Sigmoid colon (tissue), 7 donors: ENCODE measurements at places on chromosomes 13 and 19. TPM values are rescaled to one million over a fixed set of nuclear protein-coding genes. Genes with fewer than 3 reads are reported as not detected.

DNA sequence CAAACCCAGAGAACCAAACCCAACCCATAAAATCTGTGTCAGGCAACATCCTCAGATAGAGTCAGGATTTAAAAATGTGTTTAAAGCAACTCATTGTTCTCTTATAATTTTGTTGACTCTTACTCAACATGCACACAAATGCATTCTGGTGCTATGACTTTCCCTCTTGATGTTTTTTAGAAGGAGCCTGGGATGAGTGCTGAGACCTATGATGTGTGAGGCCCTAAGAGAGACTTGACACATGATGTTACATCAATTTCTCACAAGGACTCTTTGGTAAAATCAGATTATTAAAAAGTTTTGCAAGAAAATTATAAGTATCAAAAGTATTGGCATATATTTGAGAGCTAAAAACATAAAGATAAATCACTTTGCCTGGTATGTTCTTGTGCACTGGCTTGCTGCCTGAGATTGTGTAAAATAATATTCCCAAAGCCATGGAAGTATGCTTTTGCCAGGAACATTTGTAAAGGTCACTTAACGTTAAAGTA lies 173.9 kb downstream of the DCLK1 start:
- no peaks in the 10 kb centered on the region for H3K27me3 ChIP-seq
- no peak for DNase-seq
- no peak overlapping the region for H3K4me3 ChIP-seq
- H3K4me1 ChIP-seq = no peaks in the 10 kb centered on the region
- peak overlapping the region; percentile 64 for H3K27ac ChIP-seq
- H3K36me3 ChIP-seq = no peaks in the 10 kb centered on the region

GRCh38 chr19:5251096-5252065 lies 89.2 kb downstream of the PTPRS start:
- no peak overlapping the region for H3K27ac ChIP-seq
- H3K4me1 ChIP-seq = no peaks in the 10 kb centered on the region
- no peak overlapping the region for H3K4me3 ChIP-seq
- no peak for DNase-seq
- no peaks in the 10 kb centered on the region for H3K27me3 ChIP-seq

GRCh38 chr13:44730851-44731250 lies 154.7 kb upstream of the TSC22D1 start:
- no peaks in the 10 kb centered on the region for H3K4me1 ChIP-seq
- no peak overlapping the region for H3K27ac ChIP-seq
- no peak overlapping the region for H3K4me3 ChIP-seq
- H3K27me3 ChIP-seq = no peaks in the 10 kb centered on the region

GRCh38 chr13:42279080-42279479 lies 7.1 kb downstream of the AKAP11 start:
- no peaks in the 10 kb centered on the region for H3K27me3 ChIP-seq
- no peaks in the 10 kb centered on the region for H3K36me3 ChIP-seq
- no peak for DNase-seq
- peak overlapping the region; percentile 65 for H3K27ac ChIP-seq
- no peak overlapping the region for H3K4me3 ChIP-seq
- no peaks in the 10 kb centered on the region for H3K4me1 ChIP-seq

GRCh38 chr19:33256261-33256660 lies 30.6 kb upstream of the SLC7A10 start:
- peaks cover 26% of the 10 kb centered on the region for H3K27me3 ChIP-seq
- no peak overlapping the region for H3K4me3 ChIP-seq
- no peak for DNase-seq
- no peaks in the 10 kb centered on the region for H3K4me1 ChIP-seq
- no peak overlapping the region for H3K27ac ChIP-seq
- H3K36me3 ChIP-seq = no peaks in the 10 kb centered on the region

- no peak for DNase-seq
- H3K27me3 ChIP-seq = peaks cover 8% of the 10 kb centered on the region
- no peak overlapping the region for H3K4me3 ChIP-seq
- H3K36me3 ChIP-seq = no peaks in the 10 kb centered on the region
- H3K27ac ChIP-seq = no peak overlapping the region
Observed at GRCh38 chr19:51508059-51508733, 6.6 kb upstream of the SIGLEC12 start.

DNA sequence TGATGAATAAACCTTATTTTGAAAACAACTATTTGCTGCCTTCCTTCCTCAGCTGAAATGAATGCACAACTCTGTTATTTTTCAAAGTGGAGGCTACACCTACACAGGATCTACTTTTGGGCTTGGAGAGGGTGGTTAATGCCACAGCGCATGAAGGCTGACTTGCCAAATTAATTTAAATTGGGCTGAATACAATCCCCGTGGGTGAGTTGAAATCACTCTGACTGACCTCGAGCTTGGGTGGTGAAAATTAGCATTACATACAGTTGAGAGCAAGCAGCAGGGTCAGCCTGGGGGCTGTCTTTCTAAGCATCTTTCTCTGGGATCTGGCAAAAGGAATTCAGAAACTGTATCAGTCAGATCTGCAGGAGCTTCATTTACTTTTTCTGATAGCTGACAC lies 38.5 kb downstream of the TPT1 start:
- H3K36me3 ChIP-seq = no peaks in the 10 kb centered on the region
- H3K4me1 ChIP-seq = no peaks in the 10 kb centered on the region
- H3K4me3 ChIP-seq = no peak overlapping the region
- no peak for DNase-seq
- H3K27me3 ChIP-seq = no peaks in the 10 kb centered on the region

DNA sequence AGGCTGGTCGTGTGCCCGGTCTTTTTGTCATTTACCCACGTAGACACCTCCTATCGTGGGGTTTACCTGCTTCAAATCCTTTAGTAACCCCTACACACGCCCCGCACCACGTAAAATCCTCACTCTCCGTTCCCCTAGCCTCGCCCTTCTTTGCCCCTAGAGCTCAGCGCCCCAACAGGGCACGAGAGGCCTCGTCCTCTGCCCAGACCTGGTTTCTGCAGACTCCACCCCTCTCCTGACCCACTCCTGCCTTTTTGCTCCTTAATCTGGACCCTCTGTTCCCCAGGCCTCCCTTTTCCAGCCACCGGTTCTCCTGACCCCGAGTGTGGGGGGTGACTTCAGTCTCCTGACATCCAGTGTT lies 412 bp downstream of the ZNF528 start:
- H3K36me3 ChIP-seq = peaks cover 19% of the 10 kb centered on the region
- H3K4me3 ChIP-seq = peak overlapping the region; percentile 67
- no peaks in the 10 kb centered on the region for H3K27me3 ChIP-seq
- peaks cover 17% of the 10 kb centered on the region for H3K4me1 ChIP-seq
- H3K27ac ChIP-seq = peak overlapping the region; percentile 81
- no peak for DNase-seq

The DACT3 gene
- 53.8 TPM for total RNA-seq

- no peak for DNase-seq
- no peaks in the 10 kb centered on the region for H3K36me3 ChIP-seq
- no peak within 1 kb of the TSS for H3K4me3 ChIP-seq
Observed at GRCh38 chr19:5839065-5840017, at the start of gene FUT6. Gene FUT6, minus strand, starts transcription at chr19:5839702. Its CDS starts 7,135 bp downstream, at chr19:5832567.

The KANK3 gene
- 8.9 TPM for total RNA-seq

DNA sequence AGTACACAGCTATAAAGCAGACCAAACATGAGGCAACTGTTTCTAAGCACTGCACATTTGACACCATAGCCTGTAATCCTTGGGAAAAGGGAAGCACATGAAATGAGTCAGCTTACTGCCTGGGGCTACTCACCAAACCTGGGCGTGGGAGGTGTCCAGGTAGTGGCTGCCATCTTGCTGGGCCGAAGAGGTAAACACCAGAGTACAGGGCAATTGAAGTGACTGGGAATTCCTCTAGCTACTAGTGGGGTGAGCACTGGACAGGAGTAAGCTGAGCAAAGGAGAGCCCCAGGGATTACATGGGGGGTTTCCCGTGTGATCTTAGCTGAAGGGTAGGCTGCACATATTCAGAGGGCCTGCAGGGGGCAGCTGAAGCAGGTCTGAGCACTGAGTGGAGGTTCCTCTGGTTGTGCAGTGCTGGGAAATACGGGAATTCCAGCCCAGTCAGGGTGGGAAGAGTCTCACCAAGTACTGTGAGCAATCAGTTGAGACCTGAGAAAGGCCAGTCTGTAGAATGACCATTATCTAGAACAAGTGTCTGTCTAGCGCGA lies 140.5 kb downstream of the SLC7A1 start:
- no peak overlapping the region for H3K4me3 ChIP-seq
- no peaks in the 10 kb centered on the region for H3K36me3 ChIP-seq
- no peak overlapping the region for H3K27ac ChIP-seq
- no peak for DNase-seq
- H3K4me1 ChIP-seq = peaks cover 27% of the 10 kb centered on the region
